ENCODE measurements at places on chromosomes 3 and 15. TPM values are rescaled to one million over a fixed set of nuclear protein-coding genes. Genes with fewer than 3 reads are reported as not detected.

ANKRD63 gene
- 0.20 TPM for total RNA-seq

SPESP1 gene
- not detected for total RNA-seq

CPNE4 gene
- 4.8 TPM for total RNA-seq

SCG3 gene
- not detected for total RNA-seq

NME9 gene
- total RNA-seq: not detected

CYP8B1 gene
- not detected for total RNA-seq

PTH1R gene
- 1.4 TPM for total RNA-seq

All from A549 treated with dexamethasone at 1 μM for 4 hours (cell line).